ENCODE measurements at places on chromosomes 11 and 22.

GRCh38 chr11:88318017-88318416 is 19.5 kb downstream of the CTSC start:
- DNase-seq, result no peak

- no peak for DNase-seq
Measured at GRCh38 chr11:80914311-80914710, 1473.5 kb upstream of the TENM4 start.

DNA sequence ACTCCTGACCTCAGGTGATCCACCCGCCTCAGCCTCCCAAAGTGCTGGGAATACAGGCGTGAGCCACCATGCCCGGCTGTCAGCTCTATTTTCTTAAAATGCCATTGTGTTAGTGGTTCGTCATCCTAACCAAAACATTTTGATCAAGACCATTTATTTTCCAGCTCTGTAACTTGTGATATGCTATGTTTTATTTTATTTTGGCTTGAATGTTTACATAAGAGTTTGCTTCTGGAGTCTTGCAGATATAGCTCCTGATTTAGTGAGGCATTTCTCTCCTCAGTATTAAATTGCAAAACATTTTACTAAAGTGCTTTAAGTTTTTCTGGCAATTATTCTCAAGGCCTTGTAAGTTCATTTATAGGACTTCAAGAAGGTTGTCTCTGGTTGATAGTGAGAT is 4.4 kb downstream of the EP300 start:
- DNase-seq, result no peak

GRCh38 chr22:29937940-29938693 is 55.1 kb downstream of the MTMR3 start:
- no peak for DNase-seq

- no peak for DNase-seq
Measured at GRCh38 chr11:131422496-131422895, 52.1 kb downstream of the NTM start.

DNA sequence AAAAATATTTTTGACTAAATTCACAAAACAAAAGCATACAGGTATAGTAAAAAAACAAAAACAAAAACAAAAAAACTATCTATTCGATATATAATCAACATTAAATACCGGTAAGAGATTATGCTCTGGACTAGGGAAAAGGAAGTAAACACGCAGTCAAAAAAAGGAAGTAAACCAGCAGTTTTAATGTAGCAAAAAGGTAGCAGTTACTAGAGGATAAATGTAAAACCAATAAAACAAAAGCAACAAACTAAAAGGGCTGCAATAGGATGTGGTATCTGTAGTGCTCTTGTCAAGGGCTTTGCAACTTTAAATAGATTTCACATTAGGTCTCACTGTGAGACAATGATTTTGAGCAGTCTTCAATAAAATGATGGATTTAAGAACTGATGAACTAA is 2.4 kb downstream of the TRIM22 start:
- no peak for DNase-seq
